Activated CD8-positive, alpha-beta memory T cell treated with anti-CD3 and anti-CD28 coated beads for 48 hours (primary cell): ENCODE measurements at places on chromosomes 4 and X.

- DNase-seq = no peak
Observed at GRCh38 chr4:67160394-67160793, 384.9 kb downstream of the CENPC start.

GRCh38 chr4:81499840-81500239, 28.1 kb upstream of the RASGEF1B start:
- DNase-seq = no peak

DNA sequence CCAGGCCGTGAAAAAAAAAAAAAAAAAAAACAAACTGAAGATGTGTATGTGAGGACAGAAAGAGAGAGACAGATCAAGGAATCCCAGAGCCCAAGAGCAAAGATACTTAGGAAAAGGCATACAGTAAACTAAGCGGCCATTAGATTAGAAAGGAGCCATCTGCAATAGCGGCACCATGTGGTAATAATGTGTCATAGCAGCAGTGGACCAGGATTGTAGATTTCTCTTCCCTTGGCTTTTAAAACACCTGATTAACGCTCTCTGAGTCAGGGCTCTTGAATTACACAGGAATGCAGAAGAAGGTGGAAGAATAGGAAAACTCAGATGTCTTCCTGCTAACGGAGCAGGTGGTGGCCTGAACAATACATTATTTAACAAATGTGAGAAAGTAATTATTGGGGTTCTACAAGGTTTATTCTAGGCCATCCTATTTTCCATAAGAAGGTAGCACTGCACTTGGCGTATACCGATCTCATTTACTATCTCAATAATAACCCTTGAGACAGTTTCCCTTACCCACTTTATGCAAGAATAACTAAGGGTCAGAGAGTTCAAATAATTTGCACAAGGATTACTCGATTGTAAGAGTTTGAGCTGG, 182.7 kb downstream of the KCNIP4 start:
- DNase-seq = no peak

- no peak for DNase-seq
Observed at GRCh38 chrX:111567542-111568255, 56.3 kb downstream of the SERTM2 start.

DNA sequence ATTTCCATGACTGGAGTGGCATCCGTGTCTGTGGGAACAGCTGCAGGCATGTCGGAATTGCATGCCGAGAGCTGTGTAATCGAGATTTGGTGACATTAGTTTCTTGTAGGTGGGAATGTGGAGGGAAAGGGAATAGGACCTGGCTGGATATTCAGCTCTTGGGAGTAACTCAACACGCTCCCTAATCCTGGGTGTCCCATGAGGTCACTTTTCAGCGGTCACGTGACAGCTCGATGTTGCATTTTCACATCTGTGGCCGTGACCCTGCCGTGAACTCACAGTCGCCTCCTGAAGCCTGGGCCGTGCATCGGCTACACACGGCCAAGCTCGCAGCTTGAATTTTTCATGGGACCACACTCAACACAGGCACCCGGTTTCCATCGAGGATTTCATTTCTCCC, 25.8 kb upstream of the PSAPL1 start:
- DNase-seq = no peak
